Right ventricle myocardium inferior (tissue), 1 donor: ENCODE measurements at places on chromosomes 12 and 14. TPM values are rescaled to one million over a fixed set of nuclear protein-coding genes. Genes with fewer than 3 reads are reported as not detected.

Gene KRT73
- total RNA-seq: not detected

Gene PRR4
- total RNA-seq: 1.8 TPM

Gene KRT7
- not detected for total RNA-seq

Gene EML5
- 0.27 TPM for total RNA-seq

Gene VWF
- total RNA-seq: 244 TPM

Gene ACADS
- 108 TPM for total RNA-seq

Gene BAZ2A
- 31.4 TPM for total RNA-seq

Gene NYNRIN
- 9.5 TPM for total RNA-seq

Gene HOXC6
- total RNA-seq: 0.41 TPM

Gene HAL
- 0.68 TPM for total RNA-seq

Gene IRAK3
- total RNA-seq: 5.0 TPM

Gene RTL1
- total RNA-seq: not detected

Gene CRY1
- 7.4 TPM for total RNA-seq

Gene GDF11
- total RNA-seq: 9.7 TPM

Gene ESPL1
- total RNA-seq: 0.97 TPM

Gene KLHL33
- 0.62 TPM for total RNA-seq

Gene MYO1H
- 0.16 TPM for total RNA-seq

Gene HSPA2
- total RNA-seq: 15.2 TPM

Gene BEGAIN
- 0.68 TPM for total RNA-seq

Gene ACOT4
- total RNA-seq: 0.97 TPM

Gene PRR13
- total RNA-seq: 59.4 TPM

Gene INHBC
- not detected for total RNA-seq

Gene ASIC1
- total RNA-seq: 2.2 TPM

Gene SSPN
- 49.8 TPM for total RNA-seq

Gene RAD9B
- total RNA-seq: 1.1 TPM

Gene ADAM20
- total RNA-seq: 0.35 TPM
